Mesothelial cell of epicardium (in vitro differentiated cells): ENCODE measurements at places on chromosomes 11 and 22. TPM values are rescaled to one million over a fixed set of nuclear protein-coding genes. Genes with fewer than 3 reads are reported as not detected.

- DNase-seq: no peak
Observed at GRCh38 chr11:46837860-46838259, 8.2 kb downstream of the CKAP5 start.

The MAPK12 gene
- total RNA-seq: 55.6 to 63.3 TPM (median 57.2 TPM) in 3 replicates

- peak; percentile 73 for DNase-seq
Observed at GRCh38 chr11:17734986-17735817, 621 bp downstream of the KCNC1 start.

The CEP126 gene
- 3.2 to 3.6 TPM (median 3.4 TPM) in 3 replicates for total RNA-seq

The WBP2NL gene
- not detected in 3 replicates for total RNA-seq

The FOLH1 gene
- total RNA-seq: not detected in 3 replicates

- no peak for DNase-seq
Observed at GRCh38 chr11:120882175-120882574, 141.7 kb upstream of the TBCEL start.

- no peak for DNase-seq
Observed at GRCh38 chr11:95346265-95346664, 115.3 kb upstream of the SESN3 start.

DNA sequence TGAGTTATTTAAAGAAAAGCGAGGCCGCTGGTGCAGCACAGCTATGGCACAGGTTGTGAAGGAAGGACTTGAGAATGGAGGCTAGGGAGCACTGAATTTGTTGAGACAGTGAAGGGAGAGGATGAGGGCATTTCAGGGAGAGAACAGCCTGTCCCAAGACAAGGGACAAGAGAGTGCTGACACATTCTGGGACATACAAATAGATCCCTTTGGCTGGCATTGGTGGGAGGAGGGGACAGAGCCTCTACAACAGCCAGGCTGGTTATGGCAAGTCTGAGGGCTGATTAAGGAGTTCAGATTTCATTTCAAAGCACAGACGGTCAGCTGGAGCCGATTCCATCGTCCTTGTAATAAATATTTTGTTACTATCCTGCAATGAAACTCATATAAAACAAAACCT, 1.7 kb upstream of the SLC29A2 start:
- DNase-seq: no peak

The BACE1-AS gene
- 15.8 to 20.0 TPM (median 16.6 TPM) in 3 replicates for total RNA-seq

The NEAT1 gene
- 236 to 269 TPM (median 246 TPM) in 3 replicates for total RNA-seq

DNA sequence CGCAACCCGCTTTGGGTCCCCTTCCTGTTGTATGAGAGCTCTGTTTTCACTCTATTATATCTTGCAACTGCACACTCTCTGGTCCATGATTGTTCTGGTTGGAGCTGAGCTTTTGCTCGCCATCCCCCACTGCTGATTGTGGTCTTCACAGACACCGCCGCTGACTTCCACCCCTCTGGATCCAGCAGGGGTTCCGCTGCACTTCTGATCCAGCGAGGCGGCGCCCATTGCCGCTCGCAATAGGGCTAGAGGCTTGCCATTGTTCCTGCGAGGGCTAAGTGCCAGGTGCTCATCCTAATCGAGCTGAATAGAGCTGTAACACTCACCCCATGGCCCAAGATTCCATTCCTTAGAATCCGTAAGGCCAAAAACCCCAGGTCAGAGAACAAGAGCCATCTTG, 1905.8 kb upstream of the RAG2 start:
- DNase-seq: no peak

- no peak for DNase-seq
Observed at GRCh38 chr11:72776844-72777754, 16.7 kb downstream of the STARD10 start.

The CLDN5 gene
- not detected in 3 replicates for total RNA-seq

The TMPRSS5 gene
- total RNA-seq: 2.3 to 3.5 TPM (median 2.4 TPM) in 3 replicates

GRCh38 chr22:35915477-35916013, 113.1 kb downstream of the RBFOX2 start:
- DNase-seq: no peak
